ENCODE measurements at places on chromosomes 3 and 15.

DNA sequence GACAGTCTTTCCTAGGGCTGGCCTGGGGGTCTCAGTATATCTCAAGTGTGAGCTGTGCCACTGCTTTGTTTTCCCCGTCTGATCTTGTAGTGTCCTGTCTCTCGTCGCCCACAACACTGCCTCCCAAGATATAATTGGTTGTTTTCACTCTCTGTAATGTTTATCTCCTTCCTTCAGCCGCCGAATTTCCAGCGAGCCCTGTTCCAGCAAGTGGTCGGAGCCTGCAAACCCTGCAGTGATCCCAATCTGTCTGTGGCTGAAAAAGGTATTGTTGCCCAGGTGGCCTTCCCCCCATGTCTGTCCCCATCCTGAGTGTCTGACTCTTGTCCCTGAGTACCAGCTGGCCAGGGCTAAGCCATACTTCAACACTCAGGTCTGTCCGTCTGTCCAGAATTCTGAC is 9.5 kb upstream of the MANF start:
- DNase-seq = no peak

GRCh38 chr15:28943611-28944230 is 57.9 kb downstream of the APBA2 start:
- DNase-seq = no peak

DNA sequence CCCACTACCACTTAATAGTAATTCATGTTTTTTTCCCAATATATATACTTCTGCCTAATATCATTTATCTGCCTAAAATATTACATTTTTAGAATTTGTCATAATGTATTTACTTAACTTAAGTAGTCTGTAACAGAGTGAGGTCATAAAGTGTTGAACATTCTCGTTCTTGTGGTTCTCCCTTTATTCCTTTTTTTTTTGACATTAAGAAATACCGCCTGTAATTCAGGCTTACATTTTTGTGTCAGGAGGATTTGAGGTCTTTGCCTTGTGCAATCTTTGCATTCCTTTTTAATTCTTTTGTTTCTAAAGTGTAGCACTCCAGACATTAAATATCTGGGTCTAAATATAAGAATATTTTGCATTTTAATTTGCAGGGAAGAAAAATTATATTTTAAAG is 315.4 kb downstream of the PTPRG start:
- no peak for DNase-seq

DNA sequence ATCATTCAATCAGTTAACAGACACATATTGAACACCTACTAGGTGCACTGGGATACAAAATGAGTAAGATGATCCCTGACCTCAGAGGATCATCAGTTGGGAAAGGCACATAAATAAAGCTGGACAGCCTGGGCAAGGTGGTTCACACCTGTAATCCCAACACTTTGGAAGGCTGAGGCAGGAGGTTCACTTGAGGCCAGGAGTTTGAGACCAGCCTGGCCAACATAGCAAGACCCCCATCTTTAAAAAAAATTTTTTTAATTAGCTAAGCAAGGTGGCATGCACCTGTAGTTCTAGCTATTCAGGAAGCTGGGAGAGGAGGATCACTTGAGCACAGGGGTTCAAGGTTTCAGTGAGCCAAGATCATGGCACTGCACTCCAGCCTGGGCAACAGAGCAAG is 3.7 kb upstream of the KLHL24 start:
- no peak for DNase-seq

DNA sequence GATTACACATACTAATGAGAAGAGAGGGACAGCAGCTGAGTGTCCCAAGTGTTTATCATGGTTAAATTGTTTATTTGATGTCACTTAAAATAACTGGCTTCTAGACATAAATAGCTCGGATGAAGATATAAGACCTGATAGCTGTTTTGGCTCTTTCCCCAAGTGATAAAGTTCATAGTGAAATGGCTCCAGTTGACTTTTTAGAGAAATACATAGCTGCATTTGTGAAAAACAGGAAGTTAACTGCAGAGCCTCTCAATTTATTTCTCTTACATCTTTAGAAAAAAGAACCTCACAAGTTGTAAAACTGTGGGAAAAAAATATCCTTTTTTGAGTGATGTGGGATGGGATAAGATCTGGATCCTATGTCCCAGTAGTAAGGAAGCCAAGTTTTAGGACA is 332.9 kb upstream of the RASGRP1 start:
- no peak for DNase-seq

DNA sequence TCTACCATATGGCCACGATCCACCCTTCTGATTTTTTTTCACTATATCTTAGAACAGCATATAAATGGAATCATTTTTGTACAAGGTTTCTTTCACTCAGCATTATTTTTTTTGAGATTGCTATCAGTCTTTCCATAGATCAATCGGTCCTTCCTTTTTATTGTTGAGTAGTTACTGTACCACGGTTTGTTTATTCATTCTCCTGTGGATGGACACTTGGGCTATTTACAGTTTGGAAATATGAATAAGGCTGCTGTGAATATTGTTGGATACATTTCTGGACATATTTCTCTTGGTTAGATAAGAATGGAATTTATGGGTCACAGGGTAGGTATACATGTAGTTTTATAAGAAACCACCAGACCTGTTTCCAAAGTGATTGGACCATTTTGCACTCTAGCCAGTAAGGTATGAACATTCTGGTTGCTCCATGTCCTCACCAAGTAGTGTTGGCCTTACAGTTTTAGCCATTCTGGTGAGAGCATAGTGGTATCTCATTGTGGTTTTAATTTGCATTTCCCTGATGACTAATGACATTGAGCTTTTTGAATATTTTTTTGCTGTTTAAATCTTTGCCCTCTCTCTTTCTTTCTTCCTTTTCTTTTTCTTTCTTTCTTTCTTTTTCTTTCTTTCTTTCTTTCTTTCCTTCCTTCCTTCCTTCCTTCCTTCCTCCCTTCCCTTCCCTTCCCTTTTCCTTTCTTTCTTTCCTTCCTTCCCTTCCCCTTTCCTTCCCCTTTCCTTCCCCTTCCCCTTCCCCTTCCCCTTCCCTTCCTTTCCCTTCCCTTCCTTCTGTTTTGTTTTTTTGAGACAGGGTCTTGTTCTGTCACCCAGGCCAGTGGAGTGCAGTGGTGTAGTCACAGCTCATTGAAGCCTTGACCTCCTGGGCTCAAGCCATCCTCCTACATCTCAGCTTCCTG is 49.2 kb downstream of the LRRK1 start:
- DNase-seq = no peak

DNA sequence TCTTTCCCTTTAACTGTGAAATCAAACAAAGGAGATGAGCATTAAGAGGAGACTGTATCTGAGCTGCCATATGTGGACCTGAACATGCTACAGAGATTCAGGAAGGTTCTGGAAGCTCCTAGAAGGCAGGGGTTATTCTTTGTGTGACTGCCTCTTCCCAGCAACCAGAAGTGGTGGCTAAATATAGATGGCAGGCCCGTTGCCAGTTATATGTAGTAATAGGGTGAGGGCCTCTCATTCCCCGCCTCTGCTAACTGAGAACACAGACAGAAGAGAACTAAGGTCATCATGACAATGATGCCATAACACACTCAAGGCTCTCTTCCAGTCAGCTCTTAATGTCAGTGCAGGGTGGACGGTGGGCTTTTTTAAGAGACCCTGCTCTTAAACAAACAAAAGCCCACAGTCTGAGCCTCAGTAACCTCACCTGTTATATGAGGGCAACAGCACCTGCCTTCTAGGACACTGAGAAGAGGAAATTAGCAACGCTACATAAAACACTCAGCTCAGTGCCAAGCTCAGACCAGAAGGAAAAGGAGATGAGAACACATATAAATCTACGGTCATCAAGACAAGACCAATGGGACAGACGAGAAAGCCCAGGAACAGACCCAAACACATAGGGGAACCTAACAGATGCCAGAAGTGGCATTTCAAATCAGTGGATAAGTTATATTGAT is 22.3 kb downstream of the CFAP92 start:
- no peak for DNase-seq

- no peak for DNase-seq
These were observed 73.2 kb downstream of the CLSTN2 start for GRCh38 chr3:140007911-140008869.

- no peak for DNase-seq
These were observed 533.1 kb upstream of the NAALADL2 start for GRCh38 chr3:174325834-174326700.

DNA sequence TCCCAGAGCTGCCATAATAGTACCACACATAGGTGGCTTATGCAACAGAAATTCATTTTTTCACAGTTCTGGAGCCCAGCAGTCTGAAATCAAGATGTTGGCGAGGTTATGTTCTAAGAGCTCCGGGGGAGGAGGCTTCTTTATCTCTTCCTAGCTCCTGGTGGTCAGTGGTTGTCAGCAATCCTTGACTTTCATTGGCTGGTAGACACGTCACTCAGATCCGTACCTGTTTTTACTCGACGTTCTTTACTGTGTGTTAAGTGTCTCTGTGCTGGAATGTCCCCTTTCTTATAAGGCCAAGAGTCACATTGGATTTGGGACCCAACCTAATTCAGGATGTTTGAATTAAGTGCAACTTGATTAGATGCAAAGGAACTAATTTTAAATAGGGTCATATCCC is 218.5 kb upstream of the CNTN3 start:
- DNase-seq = no peak

DNA sequence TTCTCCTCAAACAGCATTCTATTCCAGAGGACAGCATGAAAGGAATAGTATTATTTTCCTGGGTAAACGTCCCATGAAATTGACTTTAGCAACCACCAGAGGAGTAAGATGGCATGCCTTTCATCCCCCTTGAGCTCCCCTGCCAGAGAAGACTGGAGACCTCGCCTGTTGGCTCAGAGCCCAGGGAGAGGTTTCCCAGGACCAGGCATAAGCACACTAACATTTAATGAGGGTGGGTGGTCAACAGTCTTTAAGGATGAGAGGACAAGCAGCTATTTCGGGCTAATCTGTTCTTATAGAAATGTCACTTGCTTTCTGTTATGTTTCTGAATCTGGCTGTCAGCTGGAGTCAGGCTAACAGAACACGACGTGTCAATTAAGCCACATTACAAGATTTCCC is 390.5 kb downstream of the GABRG3 start:
- no peak for DNase-seq

DNA sequence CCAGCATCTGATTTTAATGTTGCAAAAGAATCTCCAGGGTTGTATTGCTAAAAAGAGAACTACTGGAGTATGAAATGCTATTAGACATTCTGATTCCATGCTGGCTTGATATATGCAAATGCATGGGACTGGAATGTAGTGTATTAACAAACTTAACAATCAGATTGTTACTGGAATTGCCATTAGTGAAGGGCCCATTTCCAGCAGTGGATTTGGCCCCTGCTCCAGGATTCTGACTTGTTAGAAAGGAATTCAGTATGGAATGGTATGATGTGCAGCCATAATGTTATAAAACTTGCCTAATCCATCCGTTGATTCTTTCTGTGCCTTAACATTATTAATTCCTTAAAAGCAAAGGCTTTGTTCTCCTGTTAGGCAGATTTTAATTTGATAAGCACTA is 7.9 kb downstream of the ARRDC4 start:
- DNase-seq = no peak

- DNase-seq = no peak
These were observed 50.3 kb upstream of the SLC6A6 start for GRCh38 chr3:14352002-14352627.

DNA sequence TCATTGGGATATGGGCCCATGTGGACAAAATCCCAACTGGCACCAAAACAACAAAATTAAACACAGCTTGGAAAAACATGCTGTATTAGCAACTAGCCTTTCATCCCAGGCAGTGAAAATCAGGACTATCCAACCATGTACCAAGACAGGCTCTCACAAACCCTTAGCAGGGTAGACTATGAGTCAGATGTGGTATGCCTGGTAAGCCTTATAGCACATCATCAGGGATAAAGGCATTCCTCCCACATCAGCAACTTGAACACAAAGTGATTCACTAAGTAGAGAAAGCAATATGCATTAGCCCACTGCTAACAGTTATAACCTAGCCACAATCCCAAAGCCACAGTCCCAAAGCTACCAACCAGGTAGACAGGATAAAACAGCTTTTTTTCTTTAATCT is 8.0 kb downstream of the CEP152 start:
- DNase-seq = no peak

DNA sequence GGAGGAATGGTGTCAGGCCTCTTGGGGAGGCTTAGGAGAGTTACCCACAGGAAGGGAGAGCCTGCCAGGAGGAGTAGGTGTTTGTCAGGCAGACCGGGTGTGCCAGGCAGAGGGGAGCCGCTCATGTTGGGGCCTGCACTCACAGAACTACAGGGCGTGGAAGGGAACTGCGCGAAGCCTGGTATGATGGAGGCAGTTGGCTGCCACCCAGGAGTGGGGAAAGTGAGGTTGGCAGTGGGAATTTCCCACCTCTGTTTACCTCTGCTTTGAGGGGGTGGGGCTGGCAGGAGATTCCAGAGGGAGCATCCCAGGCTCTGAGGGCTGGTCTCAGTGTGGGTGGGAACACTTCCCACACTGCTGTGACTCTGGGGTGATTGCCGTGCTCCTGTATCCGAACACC is 99.9 kb downstream of the SLCO3A1 start:
- no peak for DNase-seq

GRCh38 chr3:157417247-157417646 is 19.4 kb upstream of the PTX3 start:
- no peak for DNase-seq

GRCh38 chr15:36344887-36345286 is 234.5 kb upstream of the CDIN1 start:
- DNase-seq = no peak

DNA sequence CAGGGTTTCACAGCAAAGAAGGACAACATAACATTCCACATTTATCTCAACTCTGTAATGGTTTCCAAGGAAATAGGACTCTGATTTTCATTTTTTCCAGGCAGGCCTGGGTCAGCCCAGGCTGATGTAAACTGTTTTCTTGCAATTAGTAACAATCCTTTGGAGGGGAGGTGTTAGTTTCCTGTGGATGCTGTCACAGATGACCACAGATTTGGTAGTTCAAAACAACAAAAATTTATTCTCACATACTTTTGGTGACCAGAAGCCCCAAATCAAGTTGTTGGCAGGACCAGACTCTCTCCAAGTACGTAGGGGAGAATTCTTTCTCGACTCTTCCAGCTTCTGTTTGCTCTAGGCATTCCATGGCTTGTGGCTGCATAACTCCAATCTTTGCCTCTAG is 88.0 kb downstream of the EDEM1 start:
- DNase-seq = no peak

DNA sequence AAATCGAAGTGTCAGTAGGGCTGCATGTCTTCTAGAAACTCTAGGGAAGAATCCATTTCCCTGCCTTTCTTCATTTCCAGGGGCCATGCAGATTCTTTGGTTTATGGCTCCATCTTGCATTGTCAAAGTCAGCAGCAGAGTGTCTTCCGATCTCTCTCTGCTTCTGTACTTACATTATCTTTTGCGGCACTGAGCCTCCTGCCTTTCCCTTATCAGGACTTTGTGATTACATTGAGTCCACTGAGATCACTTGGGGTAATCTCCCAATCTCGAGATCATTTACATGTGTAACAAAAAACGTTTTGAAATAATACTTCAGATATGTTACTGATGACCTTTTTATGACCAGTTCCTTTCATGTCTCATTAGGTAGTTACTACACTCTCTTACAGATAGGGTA is 695.9 kb downstream of the NSUN3 start:
- no peak for DNase-seq

DNA sequence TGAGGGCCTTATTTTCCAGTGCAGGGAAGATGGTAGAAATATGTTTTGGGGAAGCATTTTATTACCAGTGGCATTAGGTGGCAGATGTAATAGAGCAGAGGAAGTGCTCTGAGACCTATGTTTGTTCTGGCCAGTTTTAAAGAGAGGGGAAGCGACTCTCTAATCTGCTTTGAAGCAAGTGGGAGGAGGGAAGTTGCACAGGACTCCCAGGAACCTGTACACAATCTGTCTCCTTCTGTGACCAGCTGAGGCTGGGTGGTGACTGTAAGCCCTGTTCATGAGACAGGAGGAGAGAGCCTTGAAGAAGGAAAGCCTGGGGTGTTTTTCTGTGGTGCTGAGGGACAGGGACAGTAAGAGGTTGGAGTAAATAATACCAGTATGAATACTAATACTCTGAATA is 60.5 kb downstream of the LPP start:
- no peak for DNase-seq
